ENCODE measurements at places on chromosomes 4 and X.

DNA sequence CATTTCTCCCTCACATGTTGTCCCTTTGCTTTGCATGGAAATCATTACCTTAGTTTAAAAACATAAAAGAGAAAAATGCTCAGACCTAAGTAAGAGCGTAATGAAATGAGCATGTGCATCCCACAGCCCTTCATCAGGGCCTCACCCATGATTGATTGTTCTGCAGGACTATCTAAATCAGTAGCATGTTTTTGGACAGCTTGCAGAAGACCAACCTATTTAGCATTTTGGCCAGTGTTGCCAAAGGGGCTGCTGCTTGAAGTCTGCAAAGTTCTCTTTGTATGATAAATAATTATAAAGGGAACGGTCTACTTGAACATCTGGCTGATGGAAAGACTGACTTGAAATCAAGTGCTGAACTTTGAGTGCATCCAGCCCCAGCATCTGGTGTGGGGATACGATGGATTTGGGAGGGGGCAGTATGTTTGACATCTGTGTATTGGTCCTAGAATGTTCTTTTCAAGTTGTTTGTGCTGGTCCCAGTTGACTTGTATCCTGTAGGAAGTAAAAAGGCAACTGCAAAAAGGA is 76.1 kb upstream of the LIMCH1 start:
- DNase-seq = no peak

DNA sequence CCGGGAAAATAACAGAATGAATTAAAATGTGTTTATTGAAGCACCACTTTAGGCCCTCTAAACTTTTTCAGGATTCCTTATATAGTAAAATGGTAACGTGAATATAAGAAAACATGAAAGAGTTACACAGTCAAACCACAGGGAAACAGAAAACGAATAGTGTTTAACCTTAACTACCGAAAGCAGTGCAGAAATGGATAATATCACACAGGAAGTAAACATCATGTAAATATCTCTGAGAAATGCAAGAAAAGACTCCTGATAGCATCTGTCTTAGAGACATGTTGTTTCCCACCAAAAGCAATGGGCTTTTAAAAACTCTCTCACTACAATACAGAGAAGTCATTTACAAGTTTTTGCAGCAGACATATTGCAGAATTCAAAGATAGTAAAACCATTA is 323.9 kb upstream of the CXXC4 start:
- DNase-seq = no peak

GRCh38 chr4:7391637-7392437 is 42.9 kb downstream of the PSAPL1 start:
- DNase-seq = no peak

GRCh38 chr4:38190717-38191178 is 230.6 kb downstream of the PTTG2 start:
- no peak for DNase-seq

DNA sequence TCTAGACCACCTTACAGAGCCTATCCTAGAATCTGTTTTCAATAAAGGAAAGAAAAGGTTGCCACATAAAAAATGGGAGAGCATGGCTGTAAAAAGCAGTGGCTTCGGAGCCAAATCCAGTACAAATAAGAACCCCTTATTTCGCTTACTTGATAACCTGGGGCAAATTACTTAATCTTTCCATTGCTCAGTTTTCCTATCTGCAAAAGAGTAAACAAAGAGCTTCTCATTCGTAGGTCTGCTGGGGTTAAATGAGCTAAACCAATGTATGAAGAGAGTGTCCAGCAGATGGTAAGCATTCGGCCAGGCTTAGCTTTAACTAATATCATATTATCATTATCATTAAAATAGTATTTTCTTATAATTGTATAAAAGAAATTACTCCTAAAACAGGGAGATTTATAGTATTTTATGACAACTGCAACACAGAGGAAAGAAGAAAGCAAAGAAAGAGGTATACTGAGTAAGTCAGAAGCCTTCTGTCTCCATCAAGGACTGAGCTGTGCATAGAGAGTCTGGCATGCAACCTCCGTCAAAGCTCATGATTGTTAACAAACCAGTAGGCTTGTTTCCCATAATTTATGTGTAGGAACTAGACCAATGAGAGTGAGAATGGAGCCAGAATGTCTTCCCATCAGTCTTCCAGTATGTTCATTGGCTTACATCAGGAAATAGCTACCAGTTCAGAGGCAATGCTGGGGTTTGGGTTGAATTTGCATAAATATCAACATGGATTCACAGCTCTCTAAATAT is 364.9 kb downstream of the UNC5C start:
- no peak for DNase-seq

Measured in NCI-H2081 treated with DMSO at 0.1 percent for 48 hours (cell line).